ENCODE measurements at places on chromosomes 1 and 21.

GRCh38 chr21:25039461-25040380 lies 567.6 kb downstream of the MRPL39 start:
- no peak for DNase-seq

GRCh38 chr1:168603501-168604110 lies 27.2 kb downstream of the XCL1 start:
- DNase-seq: peak; percentile 52

DNA sequence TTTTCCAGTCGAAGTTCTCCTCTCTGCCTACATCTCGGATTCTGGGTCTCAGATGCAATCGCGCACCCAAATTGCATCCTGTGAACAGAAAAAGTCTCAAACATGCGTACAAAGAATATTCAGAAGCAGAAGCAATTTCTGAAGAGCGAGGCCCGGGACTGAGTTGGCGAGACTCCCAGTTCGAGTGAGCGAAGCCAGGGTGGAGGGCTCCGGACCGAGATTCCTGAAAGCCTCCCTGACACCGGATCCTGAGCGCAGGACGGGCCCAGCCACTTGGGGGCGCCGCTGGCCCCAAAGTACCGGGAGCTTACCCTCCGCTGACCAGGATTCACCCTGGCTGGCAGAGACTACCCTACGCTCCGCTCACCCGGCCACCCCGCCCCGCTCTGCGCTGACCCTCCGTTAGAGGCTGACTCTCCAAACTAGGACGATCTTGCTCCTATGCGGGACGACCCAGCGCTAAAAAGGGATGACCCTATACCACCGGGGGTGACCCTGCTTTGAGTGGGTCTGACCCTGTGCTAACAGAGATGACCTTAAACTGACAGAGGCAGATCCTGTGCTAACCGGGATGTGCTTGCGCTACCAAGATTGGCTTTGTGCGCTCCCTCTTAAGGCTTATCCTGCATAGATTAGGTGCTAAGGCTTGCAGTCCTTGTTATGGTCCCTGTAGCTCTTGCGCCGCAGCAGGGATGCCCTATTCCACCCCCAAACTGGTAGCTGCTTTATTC lies 12.1 kb downstream of the FOXD2 start:
- no peak for DNase-seq

GRCh38 chr1:224458996-224459395 lies 24.4 kb upstream of the WDR26 start:
- DNase-seq: no peak

DNA sequence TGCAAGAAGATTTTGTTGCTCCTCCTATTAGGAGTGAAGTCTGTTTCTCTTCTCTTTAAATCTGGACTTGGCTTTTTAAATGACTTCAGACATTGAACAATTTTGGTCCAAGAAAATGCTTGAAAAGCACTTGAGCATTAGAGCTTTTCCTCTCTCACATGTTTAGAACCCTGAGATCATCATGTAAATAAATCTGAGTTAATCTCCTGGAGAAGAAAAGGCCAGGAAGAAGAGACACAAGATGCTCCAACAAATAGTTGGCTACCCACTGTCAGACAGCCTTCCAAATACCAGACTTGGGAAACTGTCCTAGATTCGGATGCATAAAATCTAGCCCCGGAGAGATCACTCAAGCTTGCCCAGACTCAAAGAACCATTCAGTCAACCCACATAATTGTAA lies 1353.1 kb upstream of the ADGRL4 start:
- DNase-seq: no peak

GRCh38 chr1:183291216-183291762 lies 105.2 kb downstream of the LAMC2 start:
- no peak for DNase-seq

- DNase-seq: no peak
Observed at GRCh38 chr1:236064674-236065508, at the start of gene NID1. Gene NID1, minus strand, starts transcription at chr1:236065090. Its CDS starts 11 bp downstream, at chr1:236065079.
